ENCODE measurements at places on chromosomes 12 and 14.

GRCh38 chr14:61511558-61511948, 183.8 kb upstream of the HIF1A start:
- DNase-seq = no peak

GRCh38 chr12:75694534-75695268, 183.3 kb upstream of the KRR1 start:
- no peak for DNase-seq

DNA sequence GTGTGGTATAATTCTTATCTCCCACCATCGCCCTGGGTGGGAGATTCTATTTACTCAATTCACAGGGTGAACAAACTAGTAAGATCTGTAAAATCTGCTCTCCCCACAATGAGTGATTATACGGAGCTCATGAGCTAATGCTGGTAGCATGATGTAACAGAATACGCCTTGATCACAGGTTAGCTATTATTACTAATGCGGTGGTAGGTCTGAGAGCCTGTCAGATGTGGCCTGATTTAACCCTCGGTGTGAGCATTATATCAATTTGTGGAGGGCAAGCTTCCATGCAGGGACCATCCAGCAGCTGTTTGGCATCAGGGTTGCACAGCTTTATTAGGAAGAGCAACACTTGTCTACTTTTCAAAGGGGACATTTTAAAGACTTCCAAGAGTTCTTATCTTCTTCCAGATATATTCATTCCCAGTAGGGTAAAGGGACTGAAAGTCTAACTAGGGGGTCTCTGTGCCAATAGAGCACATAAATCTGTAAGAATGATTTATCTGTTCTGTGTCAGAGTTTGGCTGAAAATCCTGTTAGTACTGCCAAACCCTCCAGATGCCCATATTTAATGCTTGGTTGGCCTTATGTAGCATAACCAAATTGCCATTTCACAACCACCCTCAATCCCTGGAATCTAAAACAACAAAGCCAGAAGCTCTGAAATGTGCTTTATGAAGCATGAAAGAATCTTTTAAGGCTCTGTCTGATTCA, 18.7 kb downstream of the TSHR start:
- no peak for DNase-seq

DNA sequence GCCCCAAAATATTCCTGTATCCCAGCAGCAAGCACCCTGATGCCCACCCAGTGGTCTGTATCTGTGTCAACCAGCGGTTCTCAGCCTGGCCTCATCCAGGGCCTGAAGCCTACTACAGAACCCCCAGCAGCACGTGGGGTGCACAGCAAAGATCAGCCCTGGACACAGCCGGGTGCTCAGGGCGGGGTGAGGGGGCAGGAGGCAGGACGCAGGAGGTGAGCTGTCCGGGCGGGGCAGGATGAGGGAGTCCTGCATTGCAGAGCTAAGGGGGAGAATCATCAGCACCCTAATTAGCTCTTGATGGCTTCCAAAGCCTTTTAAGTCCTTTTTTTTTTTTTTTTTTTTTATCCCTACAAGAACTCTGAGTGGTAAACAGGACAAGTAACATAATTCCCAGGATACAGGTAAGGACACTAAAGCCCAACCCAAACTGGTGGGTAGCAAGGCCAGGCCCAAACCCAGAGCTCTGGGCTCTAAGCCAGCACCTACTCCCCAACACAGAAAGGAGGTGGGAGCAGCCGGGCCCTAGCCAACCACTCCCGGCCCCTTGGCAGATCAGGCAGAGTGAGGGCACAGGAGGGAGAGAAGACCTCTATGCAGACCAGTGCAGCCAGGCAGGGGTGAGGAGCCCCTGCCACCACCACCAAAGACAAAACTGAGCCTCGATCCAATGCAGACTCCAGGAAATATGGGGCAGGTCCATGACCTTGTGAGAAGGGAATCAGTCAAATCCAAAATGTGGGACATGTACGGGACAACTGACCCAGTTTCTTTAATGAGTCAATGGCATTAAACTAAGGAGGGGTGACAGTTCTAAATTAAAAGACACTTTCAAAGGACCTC, 32.3 kb upstream of the EIF5 start:
- no peak for DNase-seq

DNA sequence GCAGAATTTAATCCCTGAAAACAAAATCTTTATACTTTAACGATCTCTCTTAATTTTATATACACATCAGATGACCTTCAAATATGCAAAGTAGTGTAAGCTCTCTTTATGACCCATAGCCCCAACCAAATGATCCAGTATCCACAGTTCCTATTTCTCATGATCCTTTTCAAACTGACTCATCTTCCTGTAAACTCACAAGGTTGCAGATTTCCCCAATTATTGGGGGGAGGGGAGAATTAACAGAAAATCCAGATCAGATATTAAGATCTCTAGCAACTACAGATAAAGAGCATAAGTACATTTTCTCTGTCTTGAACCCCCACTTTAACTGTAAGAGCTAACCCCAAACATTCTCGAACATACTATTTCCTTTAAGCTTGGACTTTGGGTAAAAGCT, 12.5 kb downstream of the GNS start:
- DNase-seq = no peak

DNA sequence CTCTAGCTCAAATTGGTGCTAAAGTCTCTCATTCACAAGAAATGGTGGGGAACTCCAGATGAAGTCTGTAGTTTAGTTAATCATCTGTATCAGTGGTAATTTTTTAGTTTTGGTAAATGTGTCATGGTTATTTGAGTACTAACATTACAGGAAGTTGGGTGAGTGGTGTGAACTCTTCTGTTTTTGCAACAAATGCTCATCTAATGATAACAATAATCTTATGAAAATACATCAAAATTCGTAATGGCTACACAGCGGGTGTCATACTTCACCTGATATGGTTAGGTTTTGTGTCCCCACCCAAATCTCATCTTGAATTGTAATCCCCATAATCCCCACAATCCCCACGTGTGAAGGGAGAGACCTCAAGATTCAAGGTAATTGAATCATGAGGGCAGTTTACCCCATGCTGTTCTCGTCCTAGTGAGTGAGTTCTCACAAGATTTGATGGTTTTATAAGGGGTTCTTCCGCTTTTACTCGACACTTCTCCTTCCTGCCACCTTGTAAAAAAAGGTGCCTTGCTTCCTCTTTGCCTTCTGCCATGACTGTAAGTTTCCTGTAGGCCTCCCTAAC, 209.3 kb upstream of the FOXN3 start:
- DNase-seq = no peak

GRCh38 chr12:28167981-28168485, 22.2 kb upstream of the CCDC91 start:
- DNase-seq = no peak

- no peak for DNase-seq
Observed at GRCh38 chr14:76881348-76881747, 55.1 kb downstream of the LRRC74A start.

GRCh38 chr12:121033625-121034349, 5.3 kb downstream of the OASL start:
- DNase-seq = no peak
